ENCODE measurements at places on chromosomes 1 and 21. TPM values are rescaled to one million over a fixed set of nuclear protein-coding genes. Genes with fewer than 3 reads are reported as not detected.

NBPF4 gene
- not detected for total RNA-seq

TNFRSF4 gene
- total RNA-seq, result 17.8 TPM

CELA2B gene
- 0.30 TPM for total RNA-seq

ZNHIT6 gene
- 21.2 TPM for total RNA-seq

DISC1 gene
- 37.0 TPM for total RNA-seq

DNA sequence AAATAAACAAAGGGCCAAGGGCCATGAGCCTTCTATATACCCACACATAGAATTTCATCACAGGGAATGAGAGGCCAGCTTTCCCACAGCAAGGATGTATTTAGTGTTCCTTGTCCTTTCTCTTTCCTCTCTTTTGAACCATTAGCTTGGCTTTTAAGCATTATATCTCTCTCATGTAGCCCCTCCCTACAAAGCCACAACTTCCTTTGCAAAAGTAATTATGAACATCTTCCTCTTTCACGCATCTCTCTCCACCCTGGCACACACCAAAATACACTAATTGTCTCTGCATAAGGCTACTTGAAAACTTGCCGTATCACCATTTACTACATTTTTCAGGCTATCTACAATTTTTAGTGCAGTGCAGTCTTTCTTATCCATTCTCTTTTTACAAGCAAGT lies 1.9 kb upstream of the AK5 start:
- DNase-seq, result no peak
